ENCODE measurements at places on chromosomes 11 and 22.

- DNase-seq, result no peak
Measured at GRCh38 chr11:40274017-40274416, 1185.4 kb downstream of the LRRC4C start.

DNA sequence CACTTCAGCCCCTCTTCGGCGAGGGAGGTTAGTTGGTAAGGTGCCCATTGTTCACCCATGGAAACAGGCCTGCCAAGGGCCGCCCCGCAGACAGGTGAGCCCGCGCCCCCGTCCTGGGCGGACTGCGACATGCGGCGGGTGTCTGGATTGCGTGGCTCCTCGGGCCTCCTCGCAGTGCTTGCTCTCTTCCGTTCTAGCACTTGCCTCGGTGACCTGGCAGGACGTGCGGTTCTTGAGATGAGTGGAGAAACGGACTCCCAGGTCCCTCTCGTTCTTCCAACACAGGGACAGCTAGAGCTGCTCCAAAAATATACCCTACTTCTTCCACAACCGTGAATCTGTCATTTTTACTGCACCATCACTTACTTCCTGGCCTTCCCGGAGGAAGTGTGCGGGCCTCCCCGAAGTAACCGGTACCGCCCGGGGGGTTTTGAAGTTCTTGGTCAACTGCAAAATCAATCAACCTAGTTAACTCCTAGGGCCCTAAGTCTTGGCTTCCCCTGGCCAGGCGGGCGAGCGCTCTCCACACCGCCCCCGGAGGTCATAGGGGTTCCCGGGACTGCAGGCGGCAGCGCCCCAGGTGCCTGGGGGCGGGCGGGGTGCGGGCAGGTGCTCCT lies 745 bp upstream of the ZBTB44 start:
- DNase-seq, result no peak

- no peak for DNase-seq
Measured at GRCh38 chr11:112617977-112618826, 343.0 kb upstream of the NCAM1 start.

DNA sequence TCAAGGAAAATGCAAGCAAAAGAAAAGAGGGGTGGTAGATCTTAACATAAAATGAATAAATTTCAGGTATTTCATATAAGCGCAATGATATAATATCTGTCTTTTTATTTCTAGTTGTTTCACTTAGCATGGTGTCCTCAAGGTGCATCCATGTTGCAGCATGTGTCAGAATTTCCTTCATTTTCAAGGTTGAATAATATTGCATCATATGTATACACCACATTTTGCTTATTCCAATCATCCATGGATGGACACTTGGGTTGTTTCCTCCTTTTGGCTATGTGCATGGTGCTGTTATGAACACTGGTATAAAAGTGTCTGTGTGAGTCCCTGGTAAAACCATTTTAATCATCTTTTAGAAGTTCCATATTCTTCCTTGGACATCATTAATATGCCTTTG lies 7.0 kb upstream of the KDM4F start:
- DNase-seq, result no peak

GRCh38 chr11:94775567-94776327 lies 7.6 kb downstream of the AMOTL1 start:
- DNase-seq, result no peak

All from stimulated activated CD8-positive, alpha-beta memory T cell treated with anti-CD3 and anti-CD28 coated beads, Interleukin-4, amount 100 ng/mL, for 1 hour (primary cell).